HFFc6 (cell line): ENCODE measurements at places on chromosomes 2 and 18.

- peak; percentile 51 for DNase-seq
Observed at GRCh38 chr2:111705711-111706336, 178.2 kb downstream of the ANAPC1 start.

GRCh38 chr2:97752342-97753334 is 39.3 kb downstream of the ZAP70 start:
- no peak for DNase-seq

GRCh38 chr2:128628206-128628605 is 309.5 kb upstream of the HS6ST1 start:
- no peak for DNase-seq

DNA sequence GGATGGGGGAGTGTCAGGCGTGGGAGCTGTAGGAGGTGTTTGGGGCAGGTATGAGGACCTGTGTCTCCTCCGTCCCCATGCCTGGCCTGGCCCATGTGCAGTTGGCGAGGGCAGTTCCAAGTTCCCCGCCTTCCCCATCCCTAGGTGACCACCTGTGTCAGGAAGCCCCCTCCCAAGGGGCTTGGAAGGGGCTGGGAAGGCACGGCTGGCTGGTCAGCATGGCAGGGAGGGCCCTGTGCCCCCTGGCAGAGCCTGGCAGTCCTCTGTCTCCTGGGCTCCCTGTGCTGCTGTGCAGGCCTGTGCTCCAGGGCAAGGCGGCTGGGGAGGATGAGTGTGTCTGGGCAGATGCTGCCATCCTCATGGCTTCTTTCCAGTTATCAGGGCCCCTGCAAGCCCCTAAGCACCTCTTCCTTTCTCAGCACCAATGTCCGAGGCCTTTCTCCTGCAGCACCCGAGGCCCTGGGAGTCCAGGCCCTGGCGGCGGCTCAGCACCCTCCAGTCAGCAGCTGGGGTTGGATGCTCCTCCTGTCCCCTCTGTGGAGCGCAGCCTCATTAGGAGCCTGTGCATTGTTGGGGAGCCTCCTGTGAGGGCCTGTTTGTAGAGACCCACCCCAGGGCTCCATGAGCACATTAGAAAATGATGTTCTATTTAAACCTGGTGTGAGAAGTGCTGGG is 101.7 kb downstream of the FAM210A start:
- no peak for DNase-seq

DNA sequence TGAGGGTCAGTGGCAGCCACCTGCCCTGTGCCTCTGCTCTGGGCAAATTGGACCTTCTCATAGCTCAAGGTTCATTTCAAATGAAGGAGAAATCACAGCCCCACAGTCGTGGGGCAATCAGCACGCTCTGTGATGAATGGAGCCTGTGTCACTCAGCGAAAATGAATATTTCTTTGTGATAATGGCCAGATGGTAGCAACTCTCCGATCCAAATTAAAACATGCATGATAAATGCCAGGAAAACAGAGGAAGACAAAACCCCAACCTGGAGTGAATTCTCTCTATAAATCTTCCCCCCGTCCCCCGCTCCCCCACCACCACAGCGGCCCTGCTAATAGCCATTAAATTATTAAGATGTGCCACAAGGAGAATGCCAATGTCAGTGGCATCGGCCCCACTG is 258.4 kb downstream of the CELF4 start:
- no peak for DNase-seq
